ENCODE measurements at places on chromosomes 11 and 22. TPM values are rescaled to one million over a fixed set of nuclear protein-coding genes. Genes with fewer than 3 reads are reported as not detected.

Gene OR51E2
- polyA plus RNA-seq = not detected

Gene PANX2
- 2.3 TPM for polyA plus RNA-seq

DNA sequence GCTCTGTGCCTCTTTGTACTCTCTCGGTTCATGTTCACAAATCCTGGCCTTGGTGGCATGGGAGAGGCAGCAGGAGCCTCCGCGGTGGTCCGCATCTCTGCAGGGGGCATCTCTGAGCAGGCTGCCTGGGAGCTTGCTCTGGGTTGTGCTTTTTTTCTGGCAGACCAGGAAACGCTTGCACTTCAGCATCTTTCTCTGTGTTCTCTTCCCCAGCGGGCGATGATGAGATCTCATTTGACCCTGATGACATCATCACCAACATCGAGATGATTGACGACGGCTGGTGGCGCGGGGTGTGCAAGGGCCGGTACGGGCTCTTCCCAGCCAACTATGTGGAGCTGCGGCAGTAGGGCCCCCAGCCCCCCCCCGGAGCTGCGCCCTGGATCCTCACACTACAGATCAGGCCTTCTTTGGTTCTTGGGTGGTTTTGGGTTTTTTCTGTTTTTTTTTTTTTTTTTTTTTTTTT lies 36.5 kb downstream of the CTTN start:
- DNase-seq = no peak

GRCh38 chr11:128695539-128696221 lies 1.8 kb downstream of the FLI1 start:
- DNase-seq = peak; percentile 19

GRCh38 chr11:17459236-17459896 lies 17.3 kb downstream of the ABCC8 start:
- DNase-seq = no peak

Gene CD6
- 1.6 TPM for polyA plus RNA-seq

DNA sequence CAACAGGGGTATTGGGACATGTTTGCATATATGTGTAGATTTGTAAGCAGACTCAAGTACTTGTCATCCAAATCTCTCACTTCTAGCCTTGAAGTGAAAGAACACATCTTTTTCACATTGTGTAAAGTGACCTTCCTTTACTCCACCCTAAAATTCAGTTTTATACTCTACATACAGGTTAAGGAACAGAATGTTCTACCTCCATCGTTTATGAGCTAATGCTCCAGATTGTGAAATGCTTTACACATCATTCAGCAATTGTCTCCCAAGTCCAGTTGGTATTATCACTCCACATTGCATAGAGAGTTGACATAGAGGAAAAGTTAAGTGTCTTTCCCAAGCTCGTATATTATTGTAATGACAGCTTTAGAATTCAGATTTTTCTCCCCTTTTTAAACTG lies 46.1 kb upstream of the BLID start:
- no peak for DNase-seq

DNA sequence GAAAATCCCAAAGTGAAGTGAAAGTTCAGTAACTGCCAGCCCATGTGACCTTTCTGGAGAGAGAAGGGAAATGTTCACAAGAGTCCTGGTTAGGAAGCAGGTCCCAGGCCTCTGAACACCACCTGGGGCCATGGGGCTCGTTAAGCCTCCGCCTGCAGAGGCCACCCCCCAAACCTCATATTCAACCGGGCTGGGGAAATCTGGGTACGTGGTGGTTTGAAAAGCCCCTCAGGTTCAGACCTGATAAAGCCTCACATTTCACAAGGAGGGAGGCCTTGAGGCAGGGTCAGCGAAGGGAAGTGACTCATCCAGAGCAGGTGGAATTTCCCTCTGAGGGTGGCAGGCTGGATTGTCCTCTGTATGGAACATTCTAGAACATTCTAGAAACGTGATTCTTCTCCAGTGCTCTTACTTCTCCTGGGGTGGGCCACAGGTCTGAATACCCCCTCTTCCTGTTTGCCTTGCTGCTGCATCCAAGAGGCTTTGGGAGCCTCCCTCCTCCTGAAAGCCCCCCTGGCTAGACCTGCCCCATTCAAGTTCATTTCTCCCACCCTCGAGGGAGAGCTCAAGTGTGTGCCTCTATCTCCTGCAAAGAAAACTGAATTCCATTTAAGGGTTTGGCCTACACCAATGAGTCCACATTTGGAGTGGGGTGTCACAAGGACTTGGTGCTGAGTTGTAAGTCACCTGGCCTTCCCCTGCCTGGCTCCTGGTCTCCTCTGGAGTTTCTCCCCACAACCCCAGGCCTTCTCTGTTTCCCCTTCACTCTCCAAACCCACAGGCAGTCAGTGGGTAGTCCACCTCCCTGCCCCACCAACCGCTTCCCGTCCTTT lies 6.3 kb downstream of the FXYD2 start:
- no peak for DNase-seq

Gene OR52H1
- 0.03 TPM for polyA plus RNA-seq

GRCh38 chr11:93648158-93648557 lies 13.3 kb upstream of the CEP295 start:
- no peak for DNase-seq

- peak; percentile 61 for DNase-seq
These were observed 16.1 kb downstream of the RRAS2 start for GRCh38 chr11:14342906-14343305.

GRCh38 chr11:21933095-21933494 lies 259.8 kb upstream of the ANO5 start:
- DNase-seq = peak; percentile 3

GRCh38 chr11:30244265-30244664 lies 13.5 kb downstream of the FSHB start:
- no peak for DNase-seq

Gene YAP1
- polyA plus RNA-seq = 29.5 TPM

DNA sequence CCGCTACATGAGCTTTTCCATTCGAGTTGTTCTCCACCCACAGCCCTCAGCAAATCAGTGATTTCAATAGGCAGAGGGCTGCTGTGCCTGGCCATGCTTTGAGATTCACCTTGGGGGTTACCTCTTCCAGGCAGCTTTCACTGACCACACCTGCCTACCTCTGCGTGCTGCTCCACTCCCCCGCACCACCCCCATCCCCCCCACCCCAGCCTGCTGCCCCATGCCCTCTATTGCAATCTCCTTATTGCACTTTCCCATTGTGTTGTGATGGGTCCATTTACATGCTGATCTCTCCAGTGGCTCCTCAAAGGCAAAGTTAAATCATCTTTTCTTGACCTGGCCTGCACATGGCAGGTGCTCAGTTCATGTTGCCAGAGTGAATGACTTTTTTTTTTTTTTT lies 18.0 kb upstream of the POLA2 start:
- no peak for DNase-seq

Gene THYN1
- 67.4 TPM for polyA plus RNA-seq

- no peak for DNase-seq
These were observed 1.7 kb upstream of the ABTB2 start for GRCh38 chr11:34359548-34359891.

DNA sequence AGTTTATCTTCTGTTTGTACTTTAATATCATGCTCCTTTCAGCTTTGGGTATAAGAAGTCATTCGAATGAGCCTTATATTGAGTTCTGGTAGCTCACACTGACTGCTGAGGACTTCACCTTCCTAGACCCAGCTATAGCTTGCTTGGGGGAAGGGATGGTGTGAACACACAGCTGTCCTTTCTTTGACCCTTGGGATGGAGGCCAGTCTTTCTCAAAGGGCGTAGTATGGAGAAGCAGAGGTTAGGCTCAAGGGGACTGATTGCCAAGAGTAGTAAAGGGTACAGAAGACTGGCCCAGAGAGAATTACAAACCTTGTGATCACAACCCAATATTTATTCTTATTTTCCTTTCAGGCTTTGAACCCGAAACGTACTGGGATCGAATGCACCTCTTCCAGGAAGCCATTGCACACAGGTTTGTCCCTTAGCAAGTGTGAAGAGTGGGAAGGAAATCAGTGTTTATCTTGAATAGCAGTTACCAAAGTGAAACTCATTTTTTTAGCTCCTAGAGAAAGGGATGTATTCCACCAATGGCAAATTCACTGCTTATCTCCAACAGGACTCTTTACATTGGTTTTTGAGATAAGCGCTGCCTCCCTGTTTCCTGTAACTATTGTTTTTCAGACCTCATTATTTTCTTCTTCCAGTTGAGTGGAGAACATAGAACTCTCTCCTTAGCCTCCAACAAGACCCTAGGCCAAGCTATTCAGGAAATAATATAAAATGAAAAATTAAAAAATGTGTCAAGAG lies 42.8 kb upstream of the YWHAH start:
- peak; percentile 28 for DNase-seq

GRCh38 chr22:42697542-42698013 lies 23.1 kb downstream of the A4GALT start:
- no peak for DNase-seq

DNA sequence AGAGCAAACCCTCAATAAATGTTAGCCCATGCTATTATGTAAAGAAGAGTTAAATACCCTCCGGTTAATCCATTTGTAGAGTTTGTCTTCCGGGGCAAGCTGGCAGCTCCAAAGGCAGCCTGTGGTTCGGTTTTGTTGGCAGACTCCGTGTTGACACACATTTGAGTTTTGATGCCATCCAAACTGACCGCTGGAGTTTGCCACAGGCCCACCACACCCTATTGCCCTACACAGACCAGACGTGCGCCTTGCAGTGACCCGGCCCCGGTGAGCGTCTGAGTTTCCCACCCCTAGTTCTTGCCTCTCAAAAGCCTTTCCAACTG lies 25.1 kb downstream of the ELFN2 start:
- DNase-seq = no peak

Measured in lung (tissue), 17 donors.